Cortex of kidney (tissue), 1 donor: ENCODE measurements at places on chromosomes 13 and 19.

DNA sequence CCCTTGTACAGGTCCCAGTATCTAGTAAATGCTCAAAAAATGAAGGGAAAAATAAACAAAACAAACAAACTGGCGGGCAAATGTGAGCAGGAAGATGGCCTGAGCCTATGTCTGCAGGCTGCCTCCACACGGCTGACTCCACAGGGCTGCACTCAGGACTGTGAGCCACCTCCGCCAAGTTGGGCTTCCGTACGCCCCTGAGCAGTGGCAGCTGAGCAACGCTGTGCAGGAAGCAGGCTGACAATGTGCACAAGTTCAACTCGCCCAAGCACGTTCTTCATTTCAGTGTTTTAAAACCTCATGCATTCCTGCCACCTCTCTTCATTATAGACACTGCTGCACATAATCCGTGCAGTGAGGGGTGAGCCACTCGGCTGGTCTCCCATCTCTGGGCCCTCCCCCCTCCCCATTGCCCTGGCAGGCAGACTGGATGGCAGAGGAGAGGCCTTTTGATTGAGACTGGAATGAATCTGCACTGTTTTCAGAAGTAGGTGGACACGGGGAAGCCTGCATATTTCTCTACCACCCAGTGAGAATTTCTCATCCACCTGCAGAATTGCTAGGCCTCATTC is 915.3 kb downstream of the UQCRFS1 start:
- no peak for DNase-seq

DNA sequence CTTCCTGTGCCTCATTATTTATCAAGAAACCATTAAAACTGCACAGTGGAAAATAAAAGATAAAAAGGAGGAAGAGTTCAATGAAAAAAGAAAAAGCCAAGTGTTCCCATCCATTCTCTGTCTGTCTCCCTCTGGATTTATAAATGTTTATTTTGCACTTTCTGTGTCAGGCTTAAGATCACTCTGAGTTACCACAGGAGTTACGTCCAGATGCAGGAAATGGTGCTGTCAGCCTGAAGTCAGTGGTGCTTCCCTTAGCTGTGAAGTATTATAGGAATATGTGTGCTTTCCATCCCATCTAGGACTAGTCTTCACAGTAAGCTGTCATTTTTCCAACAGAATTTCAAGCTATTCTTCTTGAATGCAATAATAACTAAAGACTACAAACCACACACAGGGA is 420.2 kb downstream of the KCTD12 start:
- DNase-seq = no peak

DNA sequence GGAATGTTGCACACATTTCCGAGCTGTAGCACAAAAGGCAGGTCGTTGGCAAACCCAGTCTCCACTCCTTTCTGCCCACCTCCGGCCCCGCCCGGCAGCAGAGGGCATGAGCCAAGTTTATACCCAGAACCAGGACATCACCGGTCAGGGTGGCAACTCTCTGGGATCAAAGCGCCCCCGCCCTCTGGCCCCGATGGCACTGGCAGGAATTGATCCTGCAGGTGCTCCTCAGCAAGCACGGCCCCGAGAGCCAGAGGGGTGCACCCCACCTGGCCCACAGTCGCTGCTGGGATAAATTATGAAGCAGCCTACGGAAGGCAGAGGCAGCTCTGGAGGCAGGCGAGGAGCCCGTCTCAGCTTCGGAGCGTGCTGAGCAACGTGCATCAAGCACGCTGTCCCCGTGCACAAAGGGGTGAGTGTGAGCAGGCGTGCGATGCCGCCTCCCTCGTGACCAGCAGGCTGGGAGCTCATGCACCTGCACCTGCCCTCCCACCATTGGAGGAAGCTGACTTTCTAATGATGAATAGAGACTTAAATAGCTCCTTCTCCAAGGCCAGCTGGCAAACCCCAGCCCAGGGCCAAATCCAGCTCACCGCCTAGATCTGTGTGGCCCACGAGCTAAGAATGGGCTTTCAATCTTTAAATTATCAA is 25.7 kb downstream of the SHC2 start:
- no peak for DNase-seq

GRCh38 chr13:51559946-51560735 is 24.1 kb upstream of the WDFY2 start:
- no peak for DNase-seq

GRCh38 chr13:99332456-99332855 is 25.3 kb upstream of the GPR183 start:
- no peak for DNase-seq

DNA sequence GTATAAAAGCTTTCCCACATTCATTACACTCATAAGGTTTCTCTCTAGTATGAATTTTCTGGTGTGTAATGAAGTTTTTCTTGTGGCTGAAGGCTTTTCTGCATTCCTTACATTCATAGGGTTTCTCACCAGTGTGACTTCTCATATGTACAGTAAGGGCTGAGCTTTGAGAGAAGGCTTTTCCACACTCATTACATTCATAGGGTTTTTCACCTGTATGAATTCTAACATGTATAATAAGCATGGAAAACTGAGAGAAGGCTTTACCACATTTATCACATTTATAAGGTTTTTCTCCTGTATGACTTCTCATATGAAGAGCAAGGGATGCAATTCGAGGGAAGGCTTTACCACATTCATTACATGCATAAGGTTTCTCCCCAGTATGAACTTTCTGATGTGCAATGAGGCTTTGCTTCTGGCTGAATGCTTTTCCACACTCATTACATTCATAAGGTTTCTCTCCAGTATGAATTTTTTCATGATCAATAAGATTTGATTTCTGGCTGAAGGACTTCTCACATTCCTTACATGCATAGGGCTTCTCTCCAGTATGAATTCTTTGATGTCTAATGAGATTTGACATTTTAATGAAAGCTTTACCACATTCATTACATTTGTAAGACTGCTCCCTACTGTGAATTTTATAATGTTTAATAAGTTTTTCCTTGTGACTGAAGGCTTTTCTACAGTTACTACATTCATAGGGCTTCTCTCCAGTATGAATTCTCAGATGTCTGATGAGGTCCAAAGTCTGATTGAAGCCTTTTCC is 42.6 kb downstream of the ZNF527 start:
- DNase-seq = no peak

DNA sequence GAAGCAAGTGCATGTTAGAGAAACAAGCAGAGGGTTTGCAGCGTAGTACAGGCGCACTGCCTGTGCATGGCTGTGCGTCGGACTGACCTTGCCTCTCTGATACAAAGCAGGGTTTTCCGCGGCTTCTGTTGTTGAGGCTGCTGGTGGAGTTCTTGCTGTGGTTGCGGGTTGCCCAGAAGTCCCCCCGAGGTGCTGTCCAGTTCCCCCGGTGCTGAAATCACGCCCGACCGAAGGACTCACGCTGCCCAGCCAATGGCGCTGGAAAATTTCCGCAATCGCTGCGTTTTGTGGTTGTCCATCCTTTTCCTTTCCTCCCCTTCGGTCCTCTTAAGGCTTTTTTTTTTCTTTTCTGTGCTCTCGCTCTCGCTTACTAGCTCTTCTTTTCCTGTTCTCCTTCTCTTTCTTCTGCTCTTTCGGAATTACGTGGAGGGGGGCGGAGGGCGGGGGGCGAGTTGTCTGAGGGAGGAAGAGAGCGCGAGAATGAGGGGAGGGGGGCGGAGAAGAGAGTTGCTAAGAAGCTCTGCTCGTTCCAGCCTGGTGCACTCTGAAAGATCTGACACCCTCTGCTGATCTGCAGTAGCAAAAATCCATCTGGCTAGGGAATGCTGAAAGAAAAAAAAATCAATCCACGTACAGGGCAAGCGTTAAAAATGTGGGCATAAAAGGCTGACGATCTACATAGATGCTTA is at the start of gene SLITRK1:
Gene SLITRK1 (minus strand): TSS at position 558 of the 689 bp plus-strand sequence. CDS start 967 bp downstream, outside the sequence.
- no peak for DNase-seq

- DNase-seq = no peak
These were observed 127.6 kb upstream of the RFC3 start for GRCh38 chr13:33690354-33690753.

DNA sequence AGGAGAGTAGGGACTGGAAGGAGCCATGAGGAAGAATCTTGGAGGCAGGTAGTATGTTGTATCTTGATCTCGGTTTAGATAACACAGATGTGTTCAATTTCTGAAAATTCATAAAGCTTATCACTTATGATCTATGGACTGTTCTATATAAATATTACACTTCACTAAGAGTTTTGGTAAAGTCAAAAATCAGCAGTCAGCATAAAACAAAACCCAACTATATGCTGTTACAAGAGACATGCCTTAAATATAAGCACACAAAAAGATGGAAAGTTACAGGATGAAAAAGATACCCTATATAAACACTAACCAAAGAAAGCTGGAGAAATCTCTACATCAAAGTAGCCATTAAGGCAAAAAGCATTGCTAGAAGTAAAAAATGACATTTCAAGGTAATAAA is 4.5 kb upstream of the KASH5 start:
- DNase-seq = no peak

DNA sequence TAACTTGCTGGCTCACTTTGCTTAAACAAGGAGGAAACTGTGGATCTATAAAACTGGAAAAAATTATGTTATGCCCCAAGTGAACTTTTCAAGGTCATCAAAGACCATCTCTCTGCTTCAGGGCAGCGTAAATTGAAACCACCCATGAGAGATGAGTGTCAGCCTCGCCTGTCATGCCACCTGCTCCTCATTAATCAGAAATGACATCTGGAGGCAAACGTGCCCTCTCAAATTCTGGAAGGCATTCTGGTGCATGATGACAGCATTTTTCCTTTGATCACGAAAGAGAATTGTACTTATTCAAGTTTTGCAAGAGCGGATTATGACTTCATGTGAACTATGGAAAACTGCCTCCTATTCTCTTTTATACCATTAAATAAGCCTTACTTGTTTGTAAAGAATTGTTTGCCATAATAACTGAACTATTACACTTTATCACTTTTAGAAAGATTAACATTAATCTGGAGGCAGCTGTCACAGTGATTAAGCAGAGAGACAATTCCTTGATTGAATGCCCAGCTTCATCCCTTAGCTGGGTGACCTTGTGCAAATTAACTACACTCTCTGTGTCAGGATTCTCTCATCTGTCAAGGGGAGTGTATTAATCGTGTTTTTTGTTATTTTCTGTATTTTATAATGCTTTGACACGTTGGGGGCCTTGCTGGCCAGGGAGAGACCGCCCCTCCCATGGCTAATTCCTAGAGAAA is 17.0 kb upstream of the SACS start:
- no peak for DNase-seq

DNA sequence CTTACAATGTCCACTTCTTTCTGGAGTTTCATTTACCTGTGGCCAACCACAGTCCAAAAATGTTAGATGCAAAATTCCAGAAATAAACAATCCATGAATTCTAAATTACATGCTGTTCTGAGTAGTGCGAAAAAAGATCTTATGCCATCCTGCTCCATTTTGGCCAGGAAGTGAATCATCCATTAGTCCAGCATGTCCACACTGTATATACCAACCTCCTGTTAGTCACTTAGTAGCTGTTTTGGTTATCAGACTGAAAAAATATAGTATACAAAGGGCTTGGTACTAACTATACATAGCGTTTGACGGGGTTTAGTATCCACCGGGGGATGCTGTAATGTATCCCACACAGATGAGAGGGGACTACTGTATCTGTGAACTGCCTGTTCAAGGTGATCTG is 618.0 kb upstream of the ARGLU1 start:
- no peak for DNase-seq

GRCh38 chr19:17091758-17092333 is 16.3 kb downstream of the MYO9B start:
- no peak for DNase-seq

- DNase-seq = no peak
These were observed 8.0 kb downstream of the SPHK2 start for GRCh38 chr19:48627201-48627864.

DNA sequence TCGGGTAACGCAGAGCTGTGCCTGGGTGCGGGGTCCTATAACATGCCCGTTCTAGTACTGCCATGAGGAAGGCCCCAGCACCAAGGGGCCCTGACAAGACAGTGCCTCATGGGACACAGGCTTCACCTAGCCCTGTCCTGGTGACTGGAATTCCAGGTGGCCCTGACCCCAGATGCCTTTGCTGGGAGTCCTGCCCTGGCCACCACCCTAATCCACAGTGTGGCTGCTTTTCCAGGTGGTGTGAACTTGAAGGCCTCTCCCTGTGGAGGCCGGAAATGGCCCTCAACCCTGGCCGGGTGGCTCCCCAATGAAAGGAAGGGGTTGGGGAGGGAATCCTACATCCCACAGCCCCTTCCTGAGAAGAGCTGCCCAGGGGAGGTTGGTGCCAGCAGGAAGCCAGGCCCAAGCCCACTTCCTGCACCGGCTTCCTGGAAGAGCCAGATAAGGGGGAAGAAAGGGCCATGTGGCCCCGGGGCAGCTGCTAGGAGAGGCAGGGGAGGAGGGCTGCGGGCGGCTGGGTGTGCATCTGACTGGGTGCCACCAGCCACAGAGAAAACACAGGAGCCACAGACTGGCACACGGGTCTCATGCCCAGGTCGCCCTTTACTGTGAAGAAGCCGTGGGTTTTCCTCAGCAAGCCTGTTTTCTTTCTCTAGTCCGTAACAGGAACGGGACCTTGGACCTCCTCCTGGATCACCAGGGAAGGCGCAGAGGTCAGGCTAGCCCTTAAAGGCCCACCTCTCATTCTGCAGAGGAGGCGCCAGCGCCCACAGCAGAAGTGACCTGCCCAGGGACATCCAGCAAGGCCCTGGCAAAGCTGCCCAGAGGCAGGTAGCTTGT is 4.7 kb downstream of the LSM4 start:
- DNase-seq = no peak

DNA sequence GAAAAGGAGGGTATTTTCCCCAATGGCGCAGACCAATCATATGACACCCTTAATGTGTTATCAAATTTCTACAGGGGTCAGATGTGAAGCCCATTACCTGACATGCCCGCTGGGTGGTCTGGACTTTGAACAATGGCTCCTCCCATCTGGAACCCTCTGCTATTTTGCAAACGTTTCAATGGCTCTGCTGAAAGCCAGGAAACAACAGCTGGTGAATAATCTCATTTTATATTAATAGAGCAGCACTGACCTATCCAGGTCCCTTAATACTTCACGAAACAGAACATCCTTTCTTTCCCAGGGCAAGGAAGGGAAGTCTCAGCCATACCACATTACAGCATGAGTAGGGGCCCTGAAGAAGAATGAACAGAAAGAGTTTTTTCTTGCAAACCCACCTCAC is 20.3 kb upstream of the KPNA3 start:
- DNase-seq = no peak

DNA sequence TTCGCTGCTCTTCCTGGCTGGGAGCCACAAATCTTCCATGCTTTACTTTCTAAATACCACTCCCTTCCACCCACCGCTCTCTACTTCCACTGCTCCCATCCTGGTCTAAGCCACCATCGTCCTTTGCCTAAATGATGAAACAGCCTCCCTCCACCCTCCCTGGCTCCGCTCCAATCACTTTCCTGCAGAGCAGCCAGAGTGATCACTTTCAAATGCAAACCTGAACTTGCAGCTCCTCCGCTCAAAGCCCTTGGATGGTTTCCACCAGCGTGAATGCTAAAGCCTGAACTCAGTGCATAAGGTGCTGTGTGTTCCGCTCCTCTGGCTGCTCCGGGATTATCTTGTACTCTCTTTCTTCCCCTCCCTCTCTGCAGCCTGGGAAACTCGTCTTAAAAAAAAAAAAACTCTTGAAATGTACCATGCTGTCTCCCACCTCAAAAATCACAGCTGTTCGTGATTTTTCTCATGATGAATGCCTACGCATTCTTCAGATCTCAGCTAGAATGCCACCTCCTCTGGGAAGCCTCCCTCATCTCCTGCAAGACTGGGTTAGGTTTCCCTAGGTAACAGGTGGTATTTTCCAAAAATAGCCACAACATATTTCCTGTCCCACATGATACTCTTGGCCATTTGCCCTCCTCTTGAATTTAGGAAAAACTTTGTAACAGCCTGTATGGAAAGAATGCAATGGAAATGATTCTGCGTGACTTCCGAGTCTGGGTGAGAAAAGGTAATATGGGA is 3.7 kb upstream of the SIN3B start:
- DNase-seq = no peak

GRCh38 chr13:99308471-99309087 is 1.4 kb upstream of the GPR183 start:
- DNase-seq = no peak
